WTC11 (cell line): ENCODE measurements at places on chromosomes 5 and 9.

DNA sequence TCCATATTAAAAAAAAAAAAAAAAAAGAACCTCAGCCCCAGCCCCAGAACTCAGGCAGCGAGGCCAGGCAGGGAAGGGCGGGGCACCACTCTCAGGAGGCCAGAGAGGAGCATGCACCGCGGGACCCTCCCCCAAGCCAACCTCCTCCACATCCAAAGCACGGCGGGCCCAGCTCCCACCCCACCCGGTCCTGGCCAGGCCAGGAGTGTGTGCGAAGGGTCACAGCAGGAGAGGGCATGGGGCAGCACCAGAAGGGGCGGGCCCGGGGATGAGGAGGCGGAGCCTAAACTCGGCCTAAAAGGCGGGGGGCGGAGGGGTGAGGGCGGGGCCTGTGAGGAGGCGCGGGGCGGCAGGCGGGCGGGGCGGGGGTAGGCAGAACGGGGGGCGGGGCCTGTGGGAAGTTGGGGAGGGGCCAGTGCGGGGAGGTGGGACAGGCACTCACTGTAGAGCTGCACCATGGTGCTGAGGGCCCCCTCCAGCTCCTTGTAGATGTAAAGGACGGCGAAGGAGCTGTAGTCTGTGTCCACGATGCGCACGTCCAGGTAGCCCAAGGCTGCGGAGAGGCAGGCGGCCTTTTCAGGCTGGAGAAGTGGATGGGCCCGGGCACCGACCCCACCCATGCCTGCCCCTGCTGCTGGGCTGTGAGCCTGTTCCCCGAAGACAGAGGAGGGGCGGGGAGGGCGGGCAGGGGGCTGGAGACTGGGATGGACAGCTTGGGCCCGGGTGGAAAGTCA lies 1.2 kb downstream of the LCN15 start:
- peak; percentile 96 for DNase-seq

DNA sequence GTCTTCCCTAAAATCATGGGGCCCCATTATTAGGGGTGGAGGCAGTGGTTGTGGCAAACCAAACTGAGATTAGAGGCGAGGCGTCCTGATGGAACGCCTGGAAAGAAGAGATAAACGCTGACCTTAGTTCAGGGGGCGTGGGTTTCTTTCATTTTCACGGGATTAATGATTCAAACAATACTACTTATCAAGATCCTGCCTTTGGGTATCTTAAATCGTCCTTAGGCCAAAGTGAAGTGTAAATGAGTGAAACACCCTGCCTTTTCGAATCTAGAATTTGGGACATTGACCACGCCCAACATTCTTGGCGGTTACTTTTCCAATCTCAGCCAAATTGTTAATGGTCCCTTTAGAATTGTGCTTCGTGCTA lies 1.0 kb upstream of the UBTD2 start:
- DNase-seq = no peak

DNA sequence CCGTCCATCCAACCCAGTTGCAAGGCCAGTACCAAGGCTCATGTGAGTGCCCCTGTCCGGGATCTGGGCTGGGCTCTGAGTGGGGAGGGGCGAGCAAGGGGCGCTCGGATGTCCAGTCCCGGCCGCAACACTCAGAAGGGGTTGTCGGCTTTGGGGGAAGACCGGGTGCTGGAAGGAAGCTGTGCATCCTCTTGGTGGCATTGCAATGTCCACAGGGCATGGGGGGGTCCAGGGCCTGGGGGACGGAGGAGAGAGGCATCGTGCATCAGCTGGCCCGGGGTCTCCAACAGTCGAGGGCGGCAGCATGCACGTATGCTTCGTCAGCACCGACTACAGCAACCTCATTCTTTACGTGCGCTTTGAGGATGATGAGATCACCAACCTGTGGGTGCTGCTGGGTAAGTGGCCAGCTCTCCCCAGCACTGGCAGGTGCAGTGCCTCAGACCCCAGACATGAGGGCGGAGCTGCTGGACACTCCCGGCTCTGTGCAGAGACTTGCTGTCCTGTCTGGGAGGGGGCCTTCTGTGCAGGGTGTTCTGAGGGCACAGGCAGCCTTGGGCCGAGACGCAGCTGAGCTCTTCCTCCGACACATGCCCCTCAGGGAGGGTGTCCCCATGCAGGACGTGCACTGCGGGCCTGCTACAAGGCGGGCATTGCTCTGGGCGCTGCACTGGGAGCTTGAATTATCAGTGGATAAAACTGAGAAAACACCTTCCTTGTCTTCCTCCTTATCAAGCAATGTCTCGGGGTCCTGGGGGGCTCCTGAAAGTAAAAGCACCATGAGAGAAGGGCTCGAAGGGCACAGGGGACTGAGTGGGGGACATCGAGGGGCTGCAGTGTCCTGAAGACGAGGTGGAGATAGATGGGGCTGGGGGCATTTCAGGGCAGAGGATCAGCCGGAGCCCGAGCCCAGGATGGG lies 22.5 kb downstream of the GLT6D1 start:
- no peak for DNase-seq

GRCh38 chr5:56447232-56447631 lies 214.1 kb upstream of the ANKRD55 start:
- DNase-seq = no peak

DNA sequence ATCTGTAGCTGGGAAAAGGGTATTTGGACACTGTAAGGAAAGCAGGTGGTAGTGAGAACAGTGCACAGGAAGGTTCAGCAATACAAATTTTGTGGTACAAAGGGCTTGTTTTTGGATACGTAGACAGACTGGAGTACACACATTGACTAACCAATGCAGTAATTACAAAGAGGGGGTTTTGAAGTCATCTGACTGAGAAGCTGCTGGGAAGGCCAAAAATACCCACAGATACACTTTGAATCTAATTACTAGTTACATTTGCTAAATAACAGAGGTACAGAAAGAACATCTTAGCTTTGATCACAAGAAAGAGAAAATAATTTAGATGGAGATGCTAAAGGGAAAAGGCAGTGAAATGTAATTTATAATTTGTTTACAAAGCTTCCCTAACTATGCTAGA lies 45.9 kb downstream of the PKD2L2 start:
- DNase-seq = no peak

DNA sequence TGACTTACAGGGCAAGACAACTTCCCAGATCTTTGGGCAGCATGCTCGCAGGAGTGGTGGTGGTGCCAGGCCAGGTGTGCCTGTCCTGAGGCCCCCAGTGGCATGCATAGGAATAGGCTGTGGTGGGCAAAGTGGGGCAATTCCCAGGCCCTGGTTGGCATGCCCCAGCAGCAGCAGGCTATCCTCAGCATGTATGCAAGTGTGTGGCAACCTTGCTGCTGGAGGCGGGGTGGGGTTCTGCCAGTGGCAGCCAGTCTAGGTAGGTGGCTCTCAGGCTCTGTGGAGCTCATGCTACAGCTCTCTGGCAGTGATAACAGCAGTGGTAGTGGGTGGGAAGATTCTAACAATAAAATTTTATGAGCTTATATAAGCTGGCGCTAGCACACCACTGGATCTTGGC lies 27.7 kb upstream of the C6 start:
- no peak for DNase-seq

DNA sequence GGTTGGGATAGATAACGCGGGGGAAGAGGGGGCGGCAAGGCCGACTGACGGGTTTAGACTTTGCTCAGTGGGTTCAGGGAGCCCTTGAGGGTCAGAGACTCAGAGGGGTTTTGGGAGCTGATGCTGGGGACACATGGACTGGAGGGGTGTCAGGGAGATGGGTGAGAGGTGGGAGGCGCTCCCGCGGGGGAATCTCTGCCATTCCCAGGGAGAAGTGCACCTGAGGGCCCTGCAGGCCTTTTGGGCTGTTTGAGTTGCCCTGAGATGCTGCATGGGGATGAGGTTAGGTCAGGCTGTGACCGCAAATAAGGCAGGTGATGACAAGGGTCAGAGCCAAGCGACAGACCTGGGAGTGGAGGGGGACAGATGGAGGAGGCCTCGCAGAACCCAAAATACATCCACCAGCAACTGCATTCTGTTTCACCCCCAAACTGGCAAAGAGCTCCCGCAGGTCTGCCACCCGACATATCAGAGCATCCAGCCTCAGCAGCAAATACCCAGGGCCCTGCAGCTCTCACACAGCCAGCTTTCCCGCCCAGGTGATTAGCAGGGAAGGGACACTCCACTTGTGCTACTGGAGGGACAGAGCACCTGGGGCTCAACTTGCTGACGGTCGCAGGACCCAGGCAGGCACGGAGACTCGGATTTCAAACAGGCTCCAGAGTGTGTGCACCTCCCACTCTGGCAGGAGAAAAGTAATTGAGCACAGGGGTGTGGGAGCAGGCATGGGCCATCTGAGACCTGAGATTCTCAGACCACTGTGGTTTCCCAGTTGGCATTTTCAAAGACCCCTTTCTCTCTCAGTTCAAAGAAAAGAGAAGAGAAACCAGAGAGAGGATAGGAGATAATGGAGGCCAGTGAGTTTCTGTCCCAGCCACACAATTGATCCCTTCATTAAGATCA lies 26.4 kb downstream of the TMOD1 start:
- peak; percentile 47 for DNase-seq

- DNase-seq = no peak
Observed at GRCh38 chr5:156698323-156698722, 151.8 kb upstream of the PPP1R2B start.

- DNase-seq = no peak
Observed at GRCh38 chr5:138648841-138649240, 73.6 kb upstream of the HSPA9 start.

- peak; percentile 39 for DNase-seq
Observed at GRCh38 chr5:1445689-1446601, 705 bp upstream of the SLC6A3 start.

- DNase-seq = no peak
Observed at GRCh38 chr5:58484505-58484904, 6.7 kb upstream of the GAPT start.

- DNase-seq = no peak
Observed at GRCh38 chr9:92728831-92729734, 35.5 kb downstream of the BICD2 start.

DNA sequence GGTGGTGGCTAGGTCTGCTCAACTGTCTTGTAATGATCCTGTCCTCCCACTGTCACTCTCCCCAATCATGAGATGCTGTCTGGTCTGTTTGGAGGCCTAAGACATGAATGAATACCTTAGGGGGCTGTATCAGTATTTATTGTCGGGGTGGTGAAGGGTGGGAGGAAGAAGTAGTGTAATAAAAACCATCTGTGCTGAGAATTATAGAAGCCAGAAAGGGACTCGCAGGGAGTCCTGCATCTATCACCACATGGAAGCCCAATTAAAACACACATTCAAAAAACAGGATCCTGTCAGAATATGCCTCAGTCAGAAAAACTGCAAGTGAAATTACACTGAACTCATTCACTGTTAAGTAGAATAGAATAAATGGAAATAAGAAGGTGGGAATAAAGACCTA lies 1134.3 kb upstream of the C9orf72 start:
- DNase-seq = no peak

DNA sequence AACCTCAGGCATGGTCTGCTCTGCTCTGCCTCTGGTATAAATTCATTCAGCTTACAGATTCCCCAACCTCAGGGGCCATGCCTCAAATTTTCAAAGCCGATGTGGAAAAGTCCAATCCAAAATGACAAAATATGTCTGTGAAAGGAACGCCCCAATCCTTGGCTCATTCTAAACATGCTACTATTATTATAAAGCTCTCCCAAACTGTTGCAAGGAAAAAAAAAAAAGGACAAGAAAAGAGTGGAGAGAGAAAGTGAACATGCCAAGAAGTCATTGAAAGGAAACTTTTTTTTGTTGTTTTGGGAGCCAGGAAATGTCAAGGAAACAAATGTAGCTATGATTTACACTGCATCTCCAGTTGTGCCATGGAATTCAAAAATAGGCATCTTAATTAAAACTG lies 3.8 kb downstream of the COL23A1 start:
- no peak for DNase-seq

- no peak for DNase-seq
Observed at GRCh38 chr5:87949676-87950631, 318.7 kb downstream of the TMEM161B start.

GRCh38 chr9:792331-793260 lies 48.9 kb upstream of the DMRT1 start:
- DNase-seq = no peak

DNA sequence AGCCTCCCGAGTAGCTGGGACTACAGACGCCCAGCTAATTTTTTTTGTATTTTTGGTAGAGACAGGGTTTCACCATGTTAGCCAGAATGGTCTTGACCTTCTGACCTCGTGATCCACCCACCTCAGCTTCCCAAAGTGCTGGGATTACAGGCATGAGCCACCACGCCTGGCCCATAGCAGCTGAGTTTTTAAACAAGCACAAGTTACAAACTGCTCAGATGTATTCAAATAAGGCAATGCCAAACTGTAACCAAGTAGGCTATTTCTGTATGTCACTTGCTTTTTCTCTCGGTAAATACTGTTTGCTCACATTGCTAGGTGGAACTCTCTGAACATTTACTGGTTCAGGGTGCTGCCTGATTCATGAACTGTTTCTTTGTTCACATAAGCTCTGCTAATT lies 799.3 kb upstream of the NUDT12 start:
- DNase-seq = no peak

DNA sequence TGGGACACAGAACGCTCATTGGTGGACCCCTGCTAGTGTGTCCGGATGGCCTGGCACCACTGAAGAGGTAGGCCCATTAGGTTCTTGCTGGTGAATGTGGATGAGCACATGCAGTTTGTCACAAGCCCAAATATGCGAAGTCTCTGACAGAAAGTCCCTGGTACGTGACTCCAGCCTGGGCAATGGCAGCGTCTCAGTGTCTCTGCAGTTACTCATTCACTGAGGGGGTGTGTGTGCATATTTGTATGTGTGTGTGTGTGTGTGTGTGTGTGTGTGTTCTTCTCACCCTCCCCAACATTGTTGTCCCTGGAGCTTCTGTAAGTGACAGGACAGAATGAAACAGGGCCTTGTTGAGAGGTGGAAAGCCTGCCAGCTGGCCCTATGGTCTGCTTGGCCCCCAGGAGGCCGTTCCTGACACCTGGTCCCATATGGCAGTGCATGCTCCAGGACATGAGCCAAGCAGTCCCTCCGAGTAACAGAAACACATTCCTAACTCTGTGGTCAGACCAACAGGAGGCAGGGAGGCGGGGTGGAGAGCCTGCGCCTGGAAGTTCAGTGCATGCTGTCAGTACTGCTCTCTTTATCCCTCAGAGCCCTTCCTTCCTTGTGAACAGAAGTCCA lies 169.9 kb downstream of the SLC28A3 start:
- peak; percentile 22 for DNase-seq

DNA sequence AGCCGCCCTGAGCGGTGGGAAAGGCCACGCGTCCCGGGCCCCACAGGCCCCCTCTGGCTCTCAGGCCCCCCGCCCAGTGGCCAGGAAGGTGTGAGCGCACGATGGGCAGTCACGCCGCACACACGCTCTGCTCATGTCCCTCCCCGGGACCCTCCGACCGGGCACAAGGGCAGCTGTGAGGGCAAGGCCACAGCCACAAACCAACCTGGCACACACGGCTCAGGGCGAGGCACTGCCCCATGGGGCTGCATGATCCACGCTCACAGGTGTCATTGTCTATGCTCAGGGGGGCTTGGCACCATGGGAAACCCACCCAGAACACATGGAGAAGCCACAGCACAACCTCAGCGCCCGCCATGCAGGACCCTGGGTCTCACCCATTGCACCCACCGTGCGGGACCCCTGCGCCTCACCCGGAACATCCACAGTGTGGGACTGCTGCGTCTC lies 51.3 kb downstream of the SLC12A7 start:
- DNase-seq = no peak
